ENCODE measurements at places on chromosomes 4 and X.
A peak's percentile ranks its signal among the peaks of the same experiment; 100 is the strongest.

DNA sequence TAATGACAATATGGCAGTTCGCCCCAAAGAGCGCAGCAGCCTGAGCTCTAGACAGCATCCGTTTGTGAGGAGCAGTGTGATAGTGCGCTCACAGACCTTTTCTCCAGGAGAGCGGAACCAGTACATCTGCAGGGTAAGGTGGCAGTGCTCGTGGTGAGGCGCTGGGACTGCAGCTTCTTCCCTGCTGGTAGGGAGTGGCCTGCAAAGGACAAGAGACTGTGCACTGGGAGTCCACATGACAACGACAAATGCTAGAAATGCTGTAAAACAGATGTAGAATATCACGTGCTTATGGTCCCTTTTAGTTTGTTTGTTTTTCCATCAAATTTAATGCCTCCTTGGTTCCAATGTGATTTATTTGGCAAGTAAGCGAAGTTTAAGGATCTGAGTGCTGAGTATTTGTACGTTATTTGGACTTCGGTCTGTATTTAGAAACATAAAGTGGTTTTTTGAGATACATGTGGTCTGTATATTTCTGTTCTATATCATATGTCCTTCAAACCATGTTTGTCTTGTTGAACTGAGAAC lies 35.8 kb downstream of the CLDN22 start:
- DNase-seq = peak; percentile 46

GRCh38 chrX:115560978-115561604 lies at the start of gene PLS3:
PLS3 (plus strand) TSS chrX:115561174; CDS start chrX:115610251, 49,077 bp downstream.
- DNase-seq = peak; percentile 93

DNA sequence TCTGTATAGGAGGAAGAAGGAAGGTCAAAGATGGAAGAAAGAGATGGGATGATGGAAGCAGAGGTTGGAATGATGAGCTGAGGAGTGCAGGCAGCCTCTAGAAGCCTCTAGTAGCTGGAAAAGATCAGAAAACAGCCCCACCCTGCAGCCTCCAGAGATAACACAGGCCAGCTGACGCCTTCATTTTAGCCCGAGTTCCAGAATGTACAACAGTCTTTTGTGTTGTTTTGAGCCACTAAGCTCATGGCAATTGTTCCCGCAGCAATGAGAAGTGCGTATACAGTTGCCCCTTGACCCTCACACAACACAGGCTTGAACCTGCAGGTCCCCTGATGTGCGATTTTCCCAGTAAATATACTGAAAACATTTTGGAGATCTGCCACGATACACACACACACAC lies 72.0 kb downstream of the WFS1 start:
- no peak for DNase-seq

DNA sequence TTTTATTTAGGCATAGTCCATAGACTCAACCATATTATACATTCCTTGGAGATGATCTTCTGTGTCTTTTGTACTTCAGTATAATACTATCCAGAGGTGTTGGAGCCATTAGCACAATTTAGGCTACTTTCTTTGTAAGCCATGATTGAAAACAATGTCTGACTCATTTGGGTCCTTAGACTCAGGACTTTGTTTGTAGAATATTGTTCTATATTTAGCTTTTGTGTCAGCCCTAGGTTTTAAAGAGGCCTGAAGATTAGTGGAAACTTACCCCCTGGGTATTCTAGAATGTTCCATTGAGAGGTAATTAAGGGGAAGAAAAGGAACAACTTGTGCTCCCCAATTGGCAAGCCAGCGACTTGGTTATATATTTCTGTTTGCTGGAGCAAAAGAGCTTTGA lies 145.2 kb upstream of the SCML1 start:
- DNase-seq = no peak

DNA sequence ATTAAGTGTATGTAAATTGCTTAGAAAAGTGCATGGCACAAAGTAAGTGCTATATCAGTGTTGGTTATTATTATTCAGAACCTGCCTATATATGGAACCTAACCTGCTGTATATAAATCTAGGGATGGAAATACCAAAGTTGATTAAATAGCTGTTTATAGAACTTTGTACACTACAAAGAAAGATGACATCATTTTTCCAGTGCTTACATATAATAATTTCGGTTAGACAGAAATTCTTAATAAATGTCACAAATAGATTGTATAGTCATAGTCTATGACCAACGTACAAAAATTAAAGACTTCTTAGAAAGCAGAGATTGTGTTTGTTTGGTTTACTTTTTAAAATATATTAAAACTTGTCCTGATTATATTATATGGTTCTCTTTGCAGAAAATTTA lies 4.4 kb downstream of the GYPB start:
- no peak for DNase-seq

DNA sequence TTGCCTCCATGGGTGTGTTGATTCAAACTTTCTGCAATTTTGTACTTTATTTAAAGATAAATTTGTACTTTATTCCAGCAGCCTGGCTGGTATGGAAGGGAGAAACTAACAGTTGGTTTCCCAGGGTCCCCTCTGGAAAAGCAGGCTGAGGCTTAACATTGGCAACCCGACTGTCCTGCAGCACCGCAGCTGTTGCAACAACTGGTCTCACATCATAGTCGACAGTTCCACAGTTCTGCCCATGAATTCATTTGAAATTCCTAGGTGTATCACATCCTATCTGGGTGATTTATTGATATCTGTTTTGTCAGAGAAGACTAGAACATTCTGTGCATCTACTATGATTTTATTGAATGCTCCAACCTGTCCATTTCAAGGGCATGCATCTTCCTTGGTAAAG lies 98.8 kb upstream of the GATB start:
- DNase-seq = no peak

- peak; percentile 32 for DNase-seq
These were observed 30.4 kb downstream of the LAMTOR3 start for GRCh38 chr4:99863804-99864203.

DNA sequence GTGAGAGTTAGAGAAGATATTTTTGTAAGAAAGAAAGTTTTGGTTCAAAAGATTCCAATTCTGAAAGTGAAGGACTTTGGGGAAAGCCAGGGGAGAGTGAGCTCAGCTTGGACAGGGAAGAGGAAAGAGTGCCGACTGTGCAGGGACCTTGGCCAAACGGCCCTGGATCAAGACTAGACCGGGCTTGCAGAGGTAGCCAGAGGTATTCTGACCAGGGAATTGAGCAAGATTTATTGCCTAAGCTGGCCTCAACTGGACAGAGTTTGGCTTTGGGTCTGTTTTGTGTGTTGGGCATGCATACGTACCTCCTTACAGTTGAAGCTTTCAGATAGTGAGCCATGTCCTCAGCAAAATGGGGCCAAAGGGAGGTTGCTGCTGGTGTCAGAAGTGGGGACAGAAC lies 11.6 kb downstream of the PLAC1 start:
- no peak for DNase-seq

- no peak for DNase-seq
These were observed 435.6 kb downstream of the GPM6A start for GRCh38 chr4:175376287-175376977.

DNA sequence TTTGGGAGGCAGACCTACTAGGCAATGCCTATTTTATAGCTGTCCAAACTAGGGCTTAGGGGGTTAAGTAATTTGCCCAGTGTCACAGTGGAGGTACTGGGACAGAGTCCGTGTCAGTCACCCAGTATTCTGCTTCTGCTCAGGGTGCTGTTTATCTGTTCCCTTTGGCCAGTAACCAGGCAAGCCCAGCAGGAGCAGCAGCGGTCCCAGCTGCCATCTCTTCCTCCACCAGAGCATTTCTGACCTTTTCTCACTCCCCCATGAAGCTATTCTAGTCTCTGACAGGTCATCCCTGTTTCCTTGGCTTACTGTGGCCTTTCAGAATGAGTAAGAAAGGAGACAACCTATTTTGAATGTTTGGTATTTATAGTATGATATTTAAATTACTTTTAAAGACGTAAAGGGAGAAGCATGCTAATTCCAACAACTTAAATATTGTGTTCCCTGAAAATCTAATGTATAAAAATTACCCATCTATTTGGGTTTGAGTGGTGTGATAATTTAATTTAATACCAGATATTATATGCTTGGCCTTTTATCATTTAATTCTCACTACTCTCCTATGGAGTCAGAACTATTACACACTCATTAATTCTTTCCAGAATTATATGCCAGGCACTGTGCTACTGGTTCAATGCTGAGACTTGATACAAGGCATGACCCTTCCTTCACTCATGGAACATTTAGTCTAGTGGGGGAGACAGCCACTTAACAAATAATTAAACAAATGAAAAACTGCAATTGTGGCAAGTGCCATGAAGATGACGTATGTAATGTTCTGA lies 60.6 kb downstream of the RPS6KA3 start:
- DNase-seq = no peak

DNA sequence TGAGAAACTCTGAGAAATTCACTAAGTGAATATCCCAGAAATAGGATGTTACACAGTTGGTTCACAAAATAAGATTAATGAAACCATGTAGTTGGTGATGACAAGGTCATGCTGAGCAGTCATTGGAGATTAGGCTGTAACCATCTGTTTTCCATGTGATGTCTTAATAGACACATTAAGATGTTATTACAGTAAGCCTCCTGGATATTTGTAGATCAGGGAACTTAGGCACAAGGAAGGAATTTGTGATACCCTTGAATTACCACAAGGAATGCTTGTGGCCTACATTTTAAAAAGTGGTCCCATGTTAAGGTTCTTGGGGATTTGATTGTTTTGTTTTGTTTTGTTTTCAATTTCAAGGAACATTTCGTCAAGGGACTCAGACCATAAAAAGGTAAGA lies 185.6 kb upstream of the BANK1 start:
- peak; percentile 20 for DNase-seq

- no peak for DNase-seq
These were observed 865.3 kb upstream of the HS3ST1 start for GRCh38 chr4:12293906-12294525.

DNA sequence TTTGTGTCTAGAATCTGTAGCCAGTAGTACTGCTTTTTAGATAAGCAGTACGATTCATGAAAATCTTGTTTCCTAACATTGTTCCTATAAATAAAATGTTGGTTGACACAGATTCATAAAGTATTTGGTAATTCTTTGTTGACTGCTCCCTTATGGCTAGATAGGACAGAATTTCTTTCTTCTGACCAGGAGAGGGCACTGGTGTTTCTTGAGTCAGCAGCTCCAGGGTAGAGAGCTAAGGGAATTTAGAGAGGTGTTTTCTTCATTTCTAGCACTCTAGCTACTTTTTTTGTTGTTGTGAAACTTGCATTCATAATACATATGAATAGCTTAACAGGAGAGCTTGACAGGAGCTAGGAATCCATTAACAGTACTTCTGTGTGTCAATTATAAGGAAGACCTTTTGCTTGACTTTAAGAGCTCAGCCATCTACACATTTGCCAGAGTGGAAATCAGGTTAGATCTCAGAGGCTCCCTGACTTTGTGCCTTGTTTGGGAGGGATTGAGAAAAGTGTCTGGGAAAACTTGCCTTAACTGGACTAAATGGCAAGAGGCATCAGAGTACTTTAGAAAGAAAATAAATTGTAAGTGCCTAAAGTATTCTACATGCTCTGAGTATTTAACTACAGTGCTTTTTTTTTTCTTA lies 756.1 kb downstream of the SH3BGRL start:
- DNase-seq = peak; percentile 54

DNA sequence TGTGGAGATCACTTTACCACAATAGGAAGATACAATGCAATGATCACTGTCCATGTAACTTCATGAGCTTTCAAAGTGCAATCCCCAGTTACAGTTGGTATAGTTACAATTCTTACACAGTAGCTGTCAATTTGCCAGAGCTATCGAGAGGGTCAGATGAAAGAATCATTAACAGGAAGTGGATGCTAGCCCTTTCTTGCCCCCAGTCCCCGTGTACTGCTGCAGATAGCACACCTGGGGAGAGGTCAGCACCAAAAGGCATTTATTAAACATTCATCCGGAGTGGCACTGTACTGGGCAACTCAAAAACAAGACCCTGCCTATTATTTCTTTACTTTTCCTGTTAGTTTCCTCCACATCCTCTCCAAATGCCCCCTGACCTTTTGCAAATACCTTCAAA lies 47.7 kb downstream of the SOD3 start:
- DNase-seq = no peak

DNA sequence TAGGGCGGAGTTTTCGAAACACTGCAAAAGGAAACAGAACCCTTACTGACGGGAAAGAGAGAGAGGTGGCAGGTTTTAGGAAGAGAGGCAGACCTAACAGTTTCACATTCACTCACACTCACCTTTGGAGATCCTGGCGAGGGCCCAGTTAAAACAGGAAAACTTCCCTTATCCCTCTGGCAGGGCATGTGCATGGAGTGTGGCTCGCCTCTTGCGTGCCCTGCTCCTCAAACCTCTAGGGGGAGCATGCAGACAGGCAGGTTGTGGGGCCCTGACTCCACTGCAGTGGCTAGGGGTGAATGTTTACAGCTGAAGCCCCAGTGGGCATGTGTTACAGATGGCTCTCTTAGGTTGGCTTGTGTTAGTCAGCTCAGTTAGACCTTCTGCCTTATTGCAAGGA lies 451.5 kb downstream of the UBE2NL start:
- DNase-seq = no peak

Measured in NCI-H69 (cell line).